ENCODE measurements at places on chromosomes 5 and 9.

DNA sequence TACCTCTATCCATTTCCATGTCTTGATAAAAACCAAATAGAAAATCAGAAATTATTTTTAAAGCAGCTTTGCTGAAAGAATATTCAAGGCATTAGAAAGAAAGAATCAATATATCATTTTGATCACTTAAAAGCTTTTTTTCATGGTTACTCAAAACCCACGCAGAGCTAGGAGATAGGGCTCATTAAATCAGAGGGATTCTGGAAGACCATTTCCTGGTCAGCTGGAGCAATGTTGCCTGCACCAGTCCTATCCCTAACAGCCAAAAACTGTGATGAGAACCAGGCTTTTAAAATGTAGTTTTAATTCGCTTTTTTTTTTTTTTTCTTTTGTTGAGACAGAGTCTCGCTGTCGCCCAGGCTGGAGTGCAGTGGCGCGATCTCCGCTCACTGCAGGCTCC, 72.3 kb downstream of the ARSB start:
- no peak for DNase-seq

- DNase-seq = no peak
Observed at GRCh38 chr5:74870299-74871067, 4.3 kb upstream of the FAM169A start.

- no peak for DNase-seq
Observed at GRCh38 chr5:165757791-165758190, 2252.4 kb downstream of the MAT2B start.

- no peak for DNase-seq
Observed at GRCh38 chr9:89434636-89435035, 63.3 kb downstream of the SEMA4D start.

GRCh38 chr9:87710443-87710842, 15.5 kb upstream of the CTSL start:
- DNase-seq = no peak

GRCh38 chr9:99139868-99140267, 35.0 kb downstream of the TGFBR1 start:
- no peak for DNase-seq

DNA sequence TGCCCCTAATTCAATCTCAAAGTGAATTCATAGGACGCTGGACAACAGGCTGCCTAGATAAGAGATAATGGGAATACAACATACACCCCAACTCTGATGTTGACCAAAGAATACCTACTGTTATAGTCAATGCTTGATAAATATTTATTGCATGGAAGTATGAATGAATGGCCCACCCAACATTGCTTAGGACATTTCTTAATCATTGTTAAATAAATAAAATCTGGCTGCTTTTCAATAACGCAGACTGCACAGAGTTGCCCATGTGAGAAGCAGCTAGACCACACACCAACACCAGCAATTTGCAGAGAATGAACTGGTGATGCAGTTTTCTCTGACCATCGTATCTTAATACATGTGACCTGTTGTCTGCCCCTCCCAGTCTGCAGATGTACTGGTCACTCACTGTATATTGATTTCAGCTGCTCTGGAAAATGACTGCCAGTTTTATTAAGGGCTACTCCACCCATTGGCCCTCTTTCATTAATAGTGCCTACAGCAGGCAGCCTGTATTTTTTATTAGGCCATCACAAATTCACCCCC, 236.2 kb upstream of the WWC1 start:
- no peak for DNase-seq

DNA sequence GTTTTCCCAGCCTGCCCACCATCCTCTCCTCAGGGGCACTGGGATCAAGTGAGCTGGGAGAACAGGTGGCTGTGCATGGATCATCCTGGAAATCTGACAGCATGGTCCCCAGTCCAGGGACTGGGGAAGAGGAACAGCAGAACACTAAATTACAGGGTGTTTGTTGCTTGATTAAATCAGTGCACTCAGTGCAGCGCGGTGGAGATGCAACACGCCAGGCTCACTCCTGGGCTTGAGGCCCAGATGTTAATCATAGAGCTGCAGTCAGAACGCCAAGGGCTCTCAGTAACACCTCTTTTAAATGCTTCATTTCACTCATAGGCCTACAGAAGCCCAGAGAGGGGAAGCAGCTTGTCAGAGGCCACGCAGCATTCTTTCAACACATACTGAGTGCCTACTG, 14.2 kb upstream of the LARP1 start:
- DNase-seq = no peak

DNA sequence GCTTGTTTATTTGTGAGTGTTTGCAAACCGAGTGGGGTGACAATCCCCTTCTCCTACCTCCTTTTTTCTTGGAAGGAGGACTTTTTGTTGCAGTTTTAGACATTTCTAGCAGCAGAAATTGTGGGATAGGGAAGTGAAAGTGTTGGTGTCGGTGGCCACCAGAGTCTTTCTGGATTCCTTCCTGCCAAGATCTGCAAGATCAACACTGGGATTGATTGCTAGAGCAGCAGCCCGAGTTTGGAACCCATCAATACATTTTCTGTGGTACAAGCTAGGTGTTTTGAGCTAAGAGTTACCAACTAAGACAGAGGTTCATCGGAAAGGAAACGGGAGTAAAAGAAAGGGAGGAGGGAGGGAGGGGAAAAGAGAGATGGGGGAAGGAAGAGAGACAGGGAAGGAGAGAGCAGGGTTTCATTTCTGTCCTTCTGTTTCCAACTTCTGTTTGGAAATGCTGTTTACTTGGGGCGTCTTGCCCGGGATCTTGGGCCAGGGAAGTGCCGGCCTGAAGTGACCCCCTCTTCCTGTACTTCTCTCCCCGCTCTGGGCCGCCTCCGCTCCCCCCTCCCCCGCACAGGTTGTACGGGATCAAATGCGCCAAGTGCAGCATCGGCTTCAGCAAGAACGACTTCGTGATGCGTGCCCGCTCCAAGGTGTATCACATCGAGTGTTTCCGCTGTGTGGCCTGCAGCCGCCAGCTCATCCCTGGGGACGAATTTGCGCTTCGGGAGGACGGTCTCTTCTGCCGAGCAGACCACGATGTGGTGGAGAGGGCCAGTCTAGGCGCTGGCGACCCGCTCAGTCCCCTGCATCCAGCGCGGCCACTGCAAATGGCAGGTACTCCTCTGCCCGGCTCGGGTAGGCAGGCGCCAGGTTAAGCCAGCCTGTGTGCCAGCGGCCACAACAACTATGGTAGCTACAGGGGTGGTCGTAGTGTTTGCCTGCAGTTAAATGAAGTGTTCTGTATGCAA, 4.0 kb downstream of the ISL1 start:
- DNase-seq = no peak

DNA sequence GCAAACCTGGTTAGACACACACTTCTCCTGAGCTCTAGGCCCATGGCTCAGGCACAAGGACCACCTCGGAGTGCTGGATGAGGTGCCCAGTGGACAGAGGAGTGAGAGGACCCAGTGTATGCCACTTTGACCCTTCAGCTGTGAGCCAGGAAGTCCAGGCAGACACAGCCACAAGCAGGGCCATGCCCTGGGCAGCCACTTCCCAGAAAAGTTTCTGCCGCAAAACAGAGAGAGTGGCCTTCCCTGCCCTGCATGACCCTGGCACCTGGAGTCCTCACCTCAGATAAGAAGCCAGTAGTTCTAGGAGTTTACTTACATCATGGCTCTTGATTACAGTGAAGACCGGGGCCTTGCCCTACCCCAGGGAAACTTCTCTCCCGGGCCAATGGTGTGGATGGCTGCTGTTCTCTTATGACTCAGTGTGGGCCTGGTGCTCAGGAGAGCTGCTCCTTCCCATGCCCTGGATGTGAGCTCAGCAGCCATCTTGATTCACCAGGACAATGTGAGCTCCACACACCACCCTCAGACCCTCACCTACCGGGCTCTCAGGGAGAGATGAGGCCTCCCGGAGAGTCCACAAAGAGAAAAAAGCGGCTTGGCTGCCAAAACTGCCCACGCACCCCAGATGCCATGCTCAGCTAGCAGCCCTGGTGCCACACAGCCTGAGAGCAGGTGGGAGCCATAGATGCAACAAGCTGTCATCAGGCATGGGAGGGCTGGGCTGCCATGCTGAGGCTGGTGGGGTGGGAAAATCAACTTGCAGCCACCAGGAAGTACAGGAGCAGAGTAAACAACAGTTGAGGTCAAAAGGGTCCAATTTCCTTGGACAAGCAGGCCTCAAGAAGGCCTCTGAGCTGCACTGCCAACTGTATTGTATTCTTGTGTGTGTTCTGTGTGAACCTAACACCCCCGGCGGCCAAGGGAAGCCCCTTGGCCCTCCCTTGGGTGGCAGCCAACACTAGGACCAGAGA, 11.7 kb upstream of the IRF1 start:
- DNase-seq = no peak

GRCh38 chr9:112378328-112379176, 1.4 kb upstream of the HSDL2 start:
- no peak for DNase-seq

DNA sequence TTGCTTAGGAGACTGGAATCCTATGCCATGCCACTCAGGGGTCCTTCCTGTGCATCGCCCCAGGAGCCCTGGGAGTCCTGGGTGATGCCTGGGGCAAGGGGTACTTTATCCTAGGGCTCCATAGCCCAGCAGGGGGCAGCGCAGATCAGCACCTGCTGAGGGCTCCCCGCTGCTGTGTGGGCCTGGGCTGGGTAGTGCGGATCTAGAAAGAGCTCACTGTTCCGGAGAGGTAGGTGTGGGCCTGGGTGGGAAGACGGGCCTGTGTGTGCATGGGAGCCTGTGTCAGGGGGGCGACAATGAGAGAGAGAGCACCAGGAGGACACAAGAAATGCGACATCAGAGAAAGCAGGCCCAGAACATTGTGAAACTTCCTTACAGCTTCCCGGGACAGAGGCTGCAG, 11.4 kb upstream of the DAB2IP start:
- DNase-seq = no peak

GRCh38 chr5:139647506-139648204, 494 bp upstream of the CXXC5 start:
- DNase-seq = no peak

- DNase-seq = no peak
Observed at GRCh38 chr5:57681942-57682341, 199.3 kb upstream of the ACTBL2 start.

DNA sequence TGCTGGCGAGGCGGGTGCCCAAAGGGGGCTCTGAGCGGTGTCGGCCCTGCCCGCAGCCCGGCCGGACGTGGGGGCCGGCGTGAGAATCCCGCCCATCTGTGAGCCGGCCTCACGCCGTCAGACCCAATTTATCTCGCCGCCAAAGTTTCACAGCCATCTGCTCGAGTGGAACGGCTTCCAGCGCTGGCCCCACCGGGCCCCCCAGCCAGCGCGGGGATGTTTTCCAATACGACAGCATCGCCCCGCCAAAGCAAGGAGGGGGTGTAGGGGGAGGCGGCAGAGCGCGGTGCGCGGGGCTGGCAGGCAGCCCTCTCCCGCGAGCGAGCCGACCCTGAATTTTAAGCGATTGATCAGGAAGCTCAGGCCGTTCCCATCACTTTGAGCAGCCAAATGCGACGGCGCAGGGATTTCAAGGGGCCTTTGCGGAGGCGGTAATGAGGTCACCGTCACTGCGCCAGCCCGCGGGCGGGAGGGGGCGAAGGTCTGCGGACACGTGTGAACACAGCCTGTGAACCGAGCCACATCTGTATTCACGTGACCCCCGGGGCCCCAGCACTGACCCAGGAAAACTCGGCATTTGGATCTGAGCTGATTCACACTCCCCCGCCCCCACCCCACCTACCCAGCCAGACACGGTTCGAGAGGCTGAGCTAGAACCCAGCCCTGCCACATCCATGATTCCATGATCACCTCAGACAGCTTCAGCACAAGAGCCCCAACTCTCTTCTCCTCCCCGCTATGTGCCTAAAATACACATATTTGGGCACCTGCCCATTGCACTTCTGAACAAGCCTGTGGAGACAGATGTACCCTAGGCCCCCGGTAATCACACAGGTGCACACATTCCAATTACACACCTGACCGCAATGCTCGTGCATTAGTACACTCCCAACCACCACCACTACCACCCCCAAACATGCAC, 47.8 kb upstream of the PSD2 start:
- DNase-seq = no peak

DNA sequence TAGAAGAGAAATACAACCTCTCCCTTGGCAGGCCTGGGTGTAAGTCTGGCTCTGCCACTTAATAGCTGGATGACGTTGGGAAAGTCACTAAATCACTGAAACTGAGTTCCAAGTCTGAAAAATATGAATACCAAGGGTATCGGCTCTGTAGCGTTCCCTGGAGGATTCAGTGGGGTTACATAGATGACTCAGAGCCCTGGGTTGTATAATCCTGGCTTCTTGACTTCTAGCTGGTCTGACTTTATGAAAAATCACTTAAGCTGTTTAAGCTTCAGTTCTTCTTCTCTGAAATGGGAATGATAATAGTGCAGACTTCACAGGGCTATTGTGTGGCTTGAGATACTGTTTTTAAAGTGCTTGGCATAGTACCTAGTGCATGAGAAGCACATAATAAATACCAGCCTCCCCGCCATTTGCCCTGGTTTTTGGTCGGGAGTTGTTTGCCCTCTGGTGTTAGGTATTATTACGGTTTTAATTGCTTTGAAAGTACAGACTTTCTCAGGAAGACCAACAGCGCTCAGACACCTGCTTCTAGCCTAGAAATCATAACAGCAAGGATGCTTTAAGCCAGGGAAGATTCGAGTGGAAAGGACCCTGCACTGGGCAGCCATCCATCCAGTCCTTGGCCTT, 43.0 kb downstream of the CYFIP2 start:
- no peak for DNase-seq

DNA sequence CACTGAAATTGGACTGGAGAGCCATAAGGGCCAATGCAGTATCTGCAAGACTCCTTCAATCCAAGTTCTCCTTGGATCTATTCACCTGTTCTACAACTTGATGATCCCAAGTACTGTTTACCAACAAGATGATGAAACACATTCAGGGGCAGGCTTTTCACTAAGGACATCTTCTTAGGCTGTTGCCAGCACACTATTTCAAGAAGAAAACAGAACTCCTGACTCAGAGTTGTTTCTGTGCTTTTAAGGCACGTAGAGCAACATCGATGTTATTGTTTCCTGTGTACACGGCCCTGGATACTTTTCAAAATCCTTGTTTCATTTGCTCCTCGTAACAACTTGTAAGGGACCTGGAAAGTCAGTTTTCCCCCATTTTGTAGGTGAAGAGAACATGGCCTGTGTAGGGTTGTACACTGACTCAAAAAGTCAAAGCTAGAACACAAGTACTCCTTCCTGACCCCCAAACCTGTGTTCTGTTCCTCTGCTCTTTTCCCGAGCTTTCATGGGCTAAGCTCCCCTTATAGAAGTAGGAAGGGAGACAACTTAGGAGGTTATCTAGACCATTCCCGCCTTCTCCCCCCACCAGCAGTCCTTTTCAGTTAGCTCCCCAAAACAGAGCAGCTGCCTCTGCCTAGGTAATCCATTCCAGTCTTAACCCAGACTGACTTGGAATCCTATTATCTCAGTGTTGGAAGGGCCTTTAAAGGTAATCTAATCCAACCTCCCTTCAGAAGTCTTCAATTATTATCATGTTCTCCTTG, 5.2 kb upstream of the MGAT1 start:
- no peak for DNase-seq
